GM23338 (cell line): ENCODE measurements at places on chromosomes 5 and 9. TPM values are rescaled to one million over a fixed set of nuclear protein-coding genes. Genes with fewer than 3 reads are reported as not detected.

GRCh38 chr9:13481274-13481673, 201.8 kb upstream of the MPDZ start:
- DNase-seq, result no peak

GRCh38 chr5:125607018-125607417, 816.2 kb upstream of the GRAMD2B start:
- no peak for DNase-seq

GRCh38 chr9:87256973-87257372, 240.7 kb upstream of the DAPK1 start:
- no peak for DNase-seq

- DNase-seq, result no peak
Measured at GRCh38 chr5:27911216-27911615, 872.8 kb upstream of the CDH9 start.

GRCh38 chr9:18333157-18333556, 140.8 kb upstream of the ADAMTSL1 start:
- peak; percentile 21 for DNase-seq

SPATA31A3 gene
- not detected in 2 replicates for total RNA-seq

WDR36 gene
- 56.8 and 61.1 TPM in 2 replicates for total RNA-seq

TLX3 gene
- total RNA-seq, result 0.83 TPM in 1 of 2 replicates, not detected in the other

SVEP1 gene
- 0.50 and 0.63 TPM in 2 replicates for total RNA-seq

FBP2 gene
- total RNA-seq, result not detected in 2 replicates

CRHBP gene
- not detected in 2 replicates for total RNA-seq

BHMT gene
- total RNA-seq, result 2.3 and 4.2 TPM in 2 replicates

PCDHB6 gene
- total RNA-seq, result 0.23 and 0.52 TPM in 2 replicates

IL9 gene
- total RNA-seq, result not detected in 2 replicates

RAB3C gene
- total RNA-seq, result 11.7 and 15.0 TPM in 2 replicates

SPATA31D4 gene
- not detected in 2 replicates for total RNA-seq
